Fibroblast of lung (primary cell): ENCODE measurements at places on chromosomes 12 and 14.
A peak's percentile ranks its signal among the peaks of the same experiment; 100 is the strongest.

DNA sequence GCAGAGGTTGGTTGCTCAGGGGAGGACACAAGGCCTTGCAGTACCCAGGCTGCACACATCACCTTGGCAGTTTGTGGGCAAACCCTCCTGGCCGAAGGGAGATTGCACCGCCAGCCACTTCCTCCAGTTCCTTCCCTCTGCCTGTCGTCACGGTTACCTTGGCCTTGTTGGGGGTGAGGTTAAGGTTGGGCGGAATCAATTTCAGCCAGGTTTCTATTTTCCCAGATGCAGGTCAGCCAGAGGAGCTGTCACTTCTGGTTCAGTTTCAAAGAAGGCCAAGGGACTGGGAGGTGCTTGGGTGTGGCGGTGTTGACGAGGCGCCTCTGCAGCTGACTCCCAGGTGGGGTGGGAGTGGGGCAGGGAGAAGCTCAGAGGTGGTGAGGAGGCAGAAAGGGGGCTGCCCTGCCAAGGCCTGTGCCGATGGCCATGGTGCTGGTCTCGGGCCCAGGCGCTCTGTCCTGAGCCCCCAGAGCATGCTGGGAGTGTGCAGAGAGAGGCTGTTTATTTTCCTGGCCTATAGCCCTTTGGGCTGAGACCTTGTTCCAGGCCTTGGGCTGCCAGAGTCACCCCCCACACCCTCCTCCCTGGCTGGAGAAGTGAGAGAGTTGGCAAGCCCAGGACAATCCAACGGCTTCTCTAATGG is 31.4 kb downstream of the JDP2 start:
- no peak for DNase-seq
- no peak overlapping the region for H3K4me3 ChIP-seq
- peaks cover 2% of the 10 kb centered on the region for H3K36me3 ChIP-seq
- H3K27me3 ChIP-seq = no peaks in the 10 kb centered on the region
- H3K27ac ChIP-seq = no peak overlapping the region

DNA sequence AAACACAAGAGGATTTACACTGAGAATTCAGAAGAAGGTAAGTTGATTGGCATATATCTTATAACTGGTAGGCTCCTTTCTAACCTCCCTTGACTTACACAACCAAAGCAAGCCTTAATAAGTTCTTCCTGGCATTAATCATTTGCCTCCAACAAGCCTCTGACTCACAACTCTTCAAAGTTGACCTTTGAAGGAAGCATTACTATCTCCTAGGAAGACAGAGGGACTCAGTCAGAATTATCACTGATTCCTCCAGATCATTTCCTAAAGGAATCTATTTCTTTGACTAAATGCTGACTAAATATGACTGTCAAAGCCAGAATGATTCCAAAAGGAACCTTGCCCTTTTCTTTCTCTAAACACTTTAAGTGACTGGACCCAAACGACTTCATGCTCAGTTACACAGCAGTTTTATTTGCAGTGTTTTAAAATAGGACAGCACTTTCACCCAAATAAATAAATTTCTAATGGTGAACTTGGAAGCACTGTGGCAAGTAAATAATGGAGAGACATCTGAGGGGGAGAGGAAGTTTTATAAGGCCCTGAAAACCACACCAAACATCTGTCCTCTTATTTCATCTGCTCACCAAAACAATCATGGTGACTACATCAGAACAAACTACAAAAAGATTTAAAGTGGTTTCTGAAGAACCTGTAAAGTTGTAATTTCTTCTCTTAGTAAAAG is 128.2 kb downstream of the KLHL28 start:
- no peak overlapping the region for H3K27ac ChIP-seq
- no peaks in the 10 kb centered on the region for H3K36me3 ChIP-seq
- DNase-seq = no peak

DNA sequence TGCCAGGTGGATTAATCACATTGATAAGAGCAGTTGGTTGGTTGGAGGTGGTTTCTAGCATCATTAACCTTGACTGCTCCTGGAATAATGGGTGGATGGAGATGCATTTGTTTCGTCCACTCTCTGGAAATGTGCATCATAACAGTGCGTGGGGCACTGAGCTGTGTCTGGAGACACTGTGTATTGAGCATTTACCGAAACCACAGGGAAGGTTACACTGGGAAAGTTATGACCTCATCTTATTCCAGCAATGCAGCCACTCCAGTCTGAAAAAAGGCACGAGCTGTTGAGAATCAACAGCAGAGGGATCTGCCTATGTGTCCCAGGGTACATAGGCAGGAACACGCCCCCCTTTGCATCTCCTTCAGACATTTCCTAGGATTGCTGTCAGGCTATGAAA is 27.2 kb downstream of the RNFT2 start:
- H3K36me3 ChIP-seq = no peaks in the 10 kb centered on the region
- no peak overlapping the region for H3K4me3 ChIP-seq
- peak; percentile 32 for DNase-seq
- no peak overlapping the region for H3K27ac ChIP-seq

DNA sequence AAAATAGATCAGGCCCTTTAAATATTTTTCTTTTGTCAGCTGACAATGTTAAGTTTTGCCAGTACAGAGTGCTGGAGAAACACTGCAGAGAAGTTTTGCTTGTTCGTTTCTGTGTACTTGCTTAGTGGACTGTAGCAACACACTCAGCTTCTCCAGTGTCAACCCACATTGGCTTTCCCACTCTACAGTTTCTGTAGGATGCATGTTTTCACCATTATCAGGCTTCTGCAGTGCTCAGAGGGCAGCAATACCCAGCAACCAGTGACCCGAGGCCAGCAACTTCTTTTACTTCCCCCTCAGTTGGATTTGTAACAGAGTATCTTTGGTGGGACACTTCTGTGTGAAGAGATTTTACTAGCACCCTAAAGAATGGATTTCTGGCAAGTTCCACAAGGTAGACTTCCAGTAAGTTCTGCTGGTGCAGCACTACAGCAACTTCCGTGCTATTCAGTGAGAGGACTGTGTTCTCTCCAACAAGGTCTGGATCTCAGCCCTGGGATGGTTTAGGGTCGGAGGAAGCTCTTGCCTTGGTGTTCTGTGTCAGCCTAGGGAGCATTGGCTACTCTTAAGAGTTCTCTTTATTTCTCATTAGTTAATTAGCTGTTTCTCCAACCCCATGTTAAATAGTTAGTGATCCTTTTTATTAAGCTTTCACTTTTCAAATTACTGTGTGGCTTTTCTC is 70.4 kb downstream of the FUT8 start:
- H3K27ac ChIP-seq = no peak overlapping the region
- no peak overlapping the region for H3K4me3 ChIP-seq
- no peaks in the 10 kb centered on the region for H3K27me3 ChIP-seq
- H3K36me3 ChIP-seq = no peaks in the 10 kb centered on the region

DNA sequence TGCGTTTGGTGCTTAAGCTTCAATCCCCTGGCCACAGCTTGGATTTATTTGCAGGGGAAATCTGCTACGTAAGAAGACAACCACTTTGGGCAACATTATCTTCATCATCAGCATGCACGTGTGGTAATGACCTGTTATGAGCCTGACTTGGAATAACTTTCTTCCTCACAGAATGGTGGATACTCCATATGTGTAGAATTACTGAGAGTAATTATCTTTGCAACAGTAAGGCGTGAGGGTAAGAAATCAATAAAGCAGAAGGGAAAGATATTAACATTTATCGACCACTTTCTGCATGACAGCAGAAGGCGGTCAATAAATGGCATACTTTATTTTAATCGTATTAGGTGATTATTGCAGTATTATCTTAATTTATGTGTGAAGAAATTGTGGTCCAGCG is 152.7 kb downstream of the RGS6 start:
- no peak for DNase-seq
- no peaks in the 10 kb centered on the region for H3K4me1 ChIP-seq
- no peaks in the 10 kb centered on the region for H3K36me3 ChIP-seq
- no peaks in the 10 kb centered on the region for H3K27me3 ChIP-seq

DNA sequence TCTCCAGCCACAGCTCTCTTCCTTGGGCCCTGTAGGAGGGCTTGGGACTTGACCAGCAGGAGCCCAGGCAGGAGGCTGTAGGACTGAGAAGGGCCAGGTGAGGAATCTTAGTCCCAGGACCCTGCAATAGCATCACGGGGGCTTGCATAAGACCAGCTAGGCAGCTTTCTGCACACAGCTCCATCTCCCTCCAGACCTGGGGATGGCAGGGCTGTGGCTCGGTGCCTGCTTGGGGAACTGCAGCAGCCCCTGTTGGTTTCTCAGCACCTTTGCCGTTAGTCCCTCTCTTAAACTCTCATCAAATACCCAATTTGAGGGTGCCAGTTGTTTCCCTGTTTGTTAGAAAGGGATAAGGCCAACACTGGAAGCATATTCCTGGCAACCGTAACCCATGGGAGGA is 14.3 kb downstream of the DIO3 start:
- no peaks in the 10 kb centered on the region for H3K36me3 ChIP-seq
- H3K4me1 ChIP-seq = no peaks in the 10 kb centered on the region
- H3K4me3 ChIP-seq = no peak overlapping the region
- H3K27me3 ChIP-seq = no peaks in the 10 kb centered on the region
- no peak overlapping the region for H3K27ac ChIP-seq

- no peak overlapping the region for H3K27ac ChIP-seq
- H3K4me3 ChIP-seq = no peak overlapping the region
- H3K36me3 ChIP-seq = no peaks in the 10 kb centered on the region
- DNase-seq = no peak
- H3K27me3 ChIP-seq = no peaks in the 10 kb centered on the region
- no peaks in the 10 kb centered on the region for H3K4me1 ChIP-seq
Observed at GRCh38 chr12:3431686-3432085, 59.3 kb upstream of the PRMT8 start.

GRCh38 chr12:1607940-1608712 is 13.7 kb upstream of the FBXL14 start:
- H3K4me3 ChIP-seq = no peak overlapping the region
- H3K27ac ChIP-seq = no peak overlapping the region
- H3K4me1 ChIP-seq = peaks cover 29% of the 10 kb centered on the region
- H3K36me3 ChIP-seq = no peaks in the 10 kb centered on the region
- no peaks in the 10 kb centered on the region for H3K27me3 ChIP-seq
- DNase-seq = peak; percentile 69

DNA sequence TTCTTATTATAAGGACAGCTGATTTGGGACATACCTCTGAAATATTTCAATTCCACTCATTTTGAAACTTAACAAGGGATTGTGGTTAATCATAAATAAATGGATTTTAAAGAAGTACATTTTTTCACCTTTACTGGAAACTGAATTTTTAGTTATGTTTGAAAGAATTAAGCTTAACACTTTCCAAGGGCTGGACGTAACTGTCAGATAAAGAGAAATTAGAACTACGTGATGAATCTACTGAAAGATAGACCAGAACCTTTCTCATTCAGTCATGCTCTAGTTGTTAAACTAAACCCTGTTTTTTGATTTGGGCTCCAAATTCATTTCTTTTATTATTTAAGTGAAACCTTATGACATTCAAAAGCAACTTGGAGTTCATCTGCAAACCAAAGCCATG is 1892.1 kb upstream of the SEL1L start:
- no peak overlapping the region for H3K4me3 ChIP-seq
- no peak for DNase-seq
- no peaks in the 10 kb centered on the region for H3K27me3 ChIP-seq

- peaks cover 13% of the 10 kb centered on the region for H3K36me3 ChIP-seq
- no peak for DNase-seq
- no peak overlapping the region for H3K27ac ChIP-seq
- no peaks in the 10 kb centered on the region for H3K4me1 ChIP-seq
Observed at GRCh38 chr14:101045511-101045910, 142.0 kb upstream of the RTL1 start.

GRCh38 chr12:53289891-53290290 is 5.5 kb upstream of the PFDN5 start:
- peaks cover 19% of the 10 kb centered on the region for H3K36me3 ChIP-seq
- H3K4me3 ChIP-seq = no peak overlapping the region
- H3K27me3 ChIP-seq = no peaks in the 10 kb centered on the region

DNA sequence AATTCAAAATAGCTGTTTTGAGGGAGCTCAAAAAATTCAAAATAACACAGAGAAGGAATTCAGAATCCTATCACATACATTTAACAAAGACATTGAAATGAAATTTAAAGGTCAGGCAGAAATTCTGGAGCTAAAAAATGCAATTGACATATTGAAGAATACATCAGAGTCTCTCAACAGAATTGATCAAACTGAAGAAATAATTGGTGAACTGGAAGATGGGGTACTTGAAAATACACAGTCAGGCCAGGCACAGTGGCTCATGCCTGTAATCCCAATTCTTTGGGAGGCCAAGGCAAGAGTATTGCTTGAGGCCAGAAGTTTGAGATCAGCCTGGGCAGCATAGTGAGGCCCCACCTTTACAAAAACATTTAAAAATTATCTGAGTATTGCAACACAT is 34.1 kb upstream of the DHRS7 start:
- H3K4me1 ChIP-seq = no peaks in the 10 kb centered on the region
- no peak overlapping the region for H3K4me3 ChIP-seq
- H3K27ac ChIP-seq = no peak overlapping the region
- no peaks in the 10 kb centered on the region for H3K36me3 ChIP-seq
- DNase-seq = no peak

DNA sequence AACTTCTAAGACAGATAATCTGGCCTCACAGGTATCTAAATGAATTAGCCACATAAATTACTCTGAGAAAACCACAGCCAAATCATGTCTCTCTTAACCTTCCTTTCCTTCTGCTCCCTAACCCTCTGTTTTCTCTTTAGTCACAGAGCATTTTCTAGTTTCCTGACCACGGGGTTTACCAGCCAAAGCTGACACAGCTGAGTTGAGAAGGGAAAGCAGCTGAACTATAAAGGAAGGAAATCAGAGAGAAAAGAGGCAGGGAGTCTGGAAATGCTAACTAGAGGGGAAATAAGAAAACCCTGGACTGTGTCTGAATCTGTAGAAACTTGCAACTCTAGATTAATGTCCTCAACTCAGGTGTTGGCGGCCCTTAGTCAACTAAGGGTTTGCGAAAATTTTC is 24.4 kb downstream of the ANKS1B start:
- no peaks in the 10 kb centered on the region for H3K36me3 ChIP-seq
- H3K27me3 ChIP-seq = no peaks in the 10 kb centered on the region
- no peak overlapping the region for H3K27ac ChIP-seq
- DNase-seq = no peak

DNA sequence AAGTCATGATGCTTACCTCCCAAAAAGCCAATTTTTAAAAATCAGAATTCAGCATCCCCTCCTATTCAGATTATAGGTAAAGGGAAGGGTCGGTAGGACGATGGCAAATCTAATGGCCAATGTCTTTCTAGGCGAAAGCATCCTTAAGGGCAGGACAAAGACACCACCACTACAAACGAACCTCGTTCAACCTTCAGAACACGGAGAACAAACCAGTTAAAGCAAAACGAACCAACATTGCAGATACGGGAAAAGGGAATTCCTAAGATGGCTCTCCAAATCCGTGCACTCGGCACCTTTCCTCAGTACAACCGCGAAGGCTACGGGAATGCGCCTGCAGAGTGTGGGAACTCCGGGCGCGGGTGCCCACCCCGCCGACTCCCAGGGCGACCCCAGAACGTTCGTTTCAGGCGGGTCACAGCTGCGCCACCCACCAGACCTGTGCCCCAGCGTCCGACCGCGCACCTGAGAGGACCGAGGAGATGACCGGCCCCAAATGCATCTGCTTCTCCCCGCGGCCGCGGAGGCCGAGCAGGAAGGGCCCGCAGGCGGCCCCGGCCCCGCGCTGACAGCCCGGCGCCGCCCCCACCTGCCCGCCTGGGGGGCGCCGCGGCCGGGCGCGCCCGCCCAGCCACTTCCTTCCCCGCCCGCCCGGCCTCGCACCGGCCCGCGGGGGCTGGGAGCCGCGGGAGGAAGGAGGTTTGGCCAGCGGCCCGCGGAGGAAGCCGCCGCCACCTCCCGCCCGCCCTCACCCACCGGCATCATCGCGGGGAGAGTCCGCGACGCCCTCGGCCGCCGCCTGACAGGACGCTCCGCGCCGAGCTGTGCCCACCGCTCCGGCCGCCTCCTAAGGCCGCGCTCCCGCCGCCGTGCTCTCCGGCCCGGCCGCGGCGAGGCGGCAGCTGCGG is 578 bp downstream of the PPP1R13B start:
- peak overlapping the region; percentile 67 for H3K4me3 ChIP-seq
- peaks cover 6% of the 10 kb centered on the region for H3K27me3 ChIP-seq
- H3K36me3 ChIP-seq = no peaks in the 10 kb centered on the region
